NAMALWA (cell line): ENCODE measurements at places on chromosomes 3 and 15.

GRCh38 chr15:70792171-70792573 lies 28.8 kb upstream of the UACA start:
- no peak for DNase-seq

- DNase-seq, result no peak
Observed at GRCh38 chr3:124277144-124277890, 285.4 kb upstream of the ROPN1 start.

- peak; percentile 69 for DNase-seq
Observed at GRCh38 chr3:143644370-143645089, 203.7 kb downstream of the SLC9A9 start.

DNA sequence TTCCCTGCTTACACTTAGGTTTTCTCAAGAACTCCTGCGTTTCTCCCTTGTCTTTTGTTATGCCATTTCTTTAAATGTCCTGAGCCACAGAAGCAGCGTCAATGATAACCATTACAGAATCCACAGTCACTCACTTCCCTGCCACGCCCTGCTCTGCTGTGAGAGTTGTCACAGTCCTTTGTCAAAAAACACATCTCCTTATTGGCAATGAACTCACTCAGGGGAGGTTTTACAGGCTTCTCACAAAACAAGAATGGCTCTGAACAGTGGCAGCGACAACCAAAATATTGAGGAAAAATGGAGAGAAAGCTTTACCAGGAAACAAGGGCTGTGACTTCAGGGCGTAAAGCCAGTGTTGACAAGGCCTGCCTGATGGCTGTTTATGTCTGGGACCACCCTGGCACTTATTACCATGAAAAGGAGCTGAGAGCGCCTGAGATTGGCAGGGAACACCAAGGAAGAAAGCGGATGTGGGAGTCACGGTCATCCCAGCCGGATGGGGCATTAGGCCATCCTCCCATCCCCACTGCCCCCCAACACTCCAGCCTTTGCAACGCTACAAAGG lies 111.5 kb downstream of the ADAMTS9 start:
- DNase-seq, result no peak

DNA sequence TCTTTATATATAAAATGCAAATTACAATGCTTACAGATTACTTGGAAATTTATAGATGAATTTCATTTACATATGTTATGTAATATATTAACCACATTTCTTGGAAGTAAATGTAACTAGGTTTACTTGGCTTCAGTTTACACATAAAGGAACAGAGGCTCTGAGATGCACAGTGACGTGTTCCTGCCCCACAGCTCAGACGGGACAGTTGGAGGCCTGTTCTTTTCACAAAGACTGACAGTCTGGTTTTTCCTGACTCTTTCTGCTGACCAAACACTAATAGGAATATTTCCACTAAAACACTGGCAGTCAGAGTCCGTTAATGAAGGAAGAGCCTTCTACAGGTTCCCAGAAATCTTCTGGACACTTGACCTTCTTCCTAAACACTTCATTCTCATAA lies 336.1 kb downstream of the MFSD1 start:
- no peak for DNase-seq

- no peak for DNase-seq
Observed at GRCh38 chr15:101306341-101307047, 11.4 kb upstream of the SNRPA1 start.

DNA sequence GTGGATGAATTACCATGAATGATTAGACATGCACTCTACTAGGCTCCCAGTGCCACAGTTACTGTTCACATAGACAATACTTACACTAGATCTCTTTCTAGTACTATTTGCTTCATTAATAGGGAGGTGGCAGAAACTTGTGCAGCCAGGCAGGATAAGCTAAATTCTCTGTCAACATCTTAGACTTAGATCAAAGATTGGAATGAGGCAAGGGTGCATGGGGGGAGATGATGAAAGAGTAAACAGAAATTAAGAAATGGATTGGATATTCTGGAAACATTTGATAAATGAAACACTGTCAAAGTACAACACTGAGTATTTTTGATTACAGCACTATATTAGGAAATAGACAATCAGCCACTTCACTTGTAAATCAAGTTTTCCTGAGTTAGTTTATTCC lies 205.4 kb upstream of the TBC1D5 start:
- no peak for DNase-seq

- peak; percentile 58 for DNase-seq
Observed at GRCh38 chr3:139519998-139520737, 19.4 kb downstream of the RBP1 start.

DNA sequence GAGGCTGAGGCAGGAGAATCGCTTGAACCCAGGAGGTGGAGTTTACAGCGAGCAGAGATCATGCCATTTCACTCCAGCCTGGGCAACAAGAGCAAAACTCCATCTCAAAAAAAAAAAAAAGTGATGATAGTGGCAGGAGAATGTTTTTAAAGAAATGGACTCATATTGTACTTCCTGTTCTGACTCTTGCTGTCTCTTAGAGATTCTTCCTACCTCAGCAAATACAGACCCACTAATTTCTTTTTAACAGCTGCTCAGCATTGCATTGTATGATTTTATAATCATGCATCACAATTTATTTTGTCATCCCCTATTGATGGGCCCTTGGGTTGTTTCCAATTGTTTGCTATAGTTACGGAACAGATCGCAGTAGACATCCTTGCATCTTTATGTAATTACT lies 8.8 kb upstream of the ANKDD1A start:
- DNase-seq, result no peak

DNA sequence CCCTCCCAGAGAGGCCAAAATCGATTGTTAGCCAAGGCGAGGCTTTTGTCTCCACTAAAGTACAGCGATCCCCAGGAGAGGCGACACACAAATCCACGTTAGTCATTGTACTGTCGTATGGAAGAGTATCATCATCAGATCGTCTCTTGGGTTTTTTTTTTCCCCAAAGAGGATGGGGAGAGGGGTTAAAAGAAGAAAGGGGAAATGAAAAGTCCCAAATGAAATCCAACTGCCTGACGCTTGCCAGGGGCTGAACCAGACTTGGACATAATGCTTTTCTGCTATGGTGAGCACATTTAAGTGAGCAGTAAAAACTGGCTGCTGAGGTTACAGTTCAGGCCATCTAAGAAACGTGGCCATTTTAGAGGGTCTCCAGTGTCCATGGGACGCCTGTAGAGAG lies 37.9 kb upstream of the CTSH start:
- no peak for DNase-seq

DNA sequence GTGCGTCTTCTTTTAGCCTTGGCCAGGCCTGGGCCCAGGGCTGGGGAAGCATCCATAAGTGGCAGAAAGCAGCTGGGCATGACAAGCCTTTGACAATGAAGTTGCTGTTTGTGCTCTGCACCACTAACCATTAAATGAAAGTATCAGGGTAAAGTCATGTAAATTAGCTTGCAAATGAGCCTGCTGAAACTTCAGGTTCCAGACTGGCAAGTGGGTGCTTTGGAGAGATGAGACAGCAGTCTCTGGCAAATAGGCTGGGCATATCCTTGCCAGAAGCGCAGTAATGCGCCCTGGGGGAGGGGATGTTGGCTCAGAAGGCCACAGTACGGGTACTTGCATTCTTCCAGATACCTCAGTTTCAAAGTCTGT lies 40.7 kb downstream of the RAB6B start:
- no peak for DNase-seq

DNA sequence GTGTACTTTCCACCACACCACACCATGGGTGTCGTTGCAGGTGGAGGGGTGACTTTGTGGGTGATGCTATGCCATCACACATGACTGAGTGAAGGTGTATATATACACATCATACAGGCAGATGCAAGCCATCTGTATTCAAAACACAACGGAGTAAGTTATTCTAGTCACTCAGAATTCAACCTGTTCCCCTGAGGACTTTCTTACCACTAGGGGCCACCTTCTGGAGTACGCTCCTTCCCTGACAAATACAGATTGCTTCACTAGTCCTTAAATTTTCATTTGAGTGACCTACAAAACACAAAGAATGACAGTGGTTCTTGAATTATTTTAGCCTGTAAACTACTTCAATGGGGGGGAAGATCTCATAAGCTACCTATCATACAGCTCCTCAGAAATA lies 52.8 kb upstream of the NTRK3 start:
- no peak for DNase-seq

- peak; percentile 11 for DNase-seq
Observed at GRCh38 chr3:162865466-162865865, 1368.9 kb downstream of the OTOL1 start.

DNA sequence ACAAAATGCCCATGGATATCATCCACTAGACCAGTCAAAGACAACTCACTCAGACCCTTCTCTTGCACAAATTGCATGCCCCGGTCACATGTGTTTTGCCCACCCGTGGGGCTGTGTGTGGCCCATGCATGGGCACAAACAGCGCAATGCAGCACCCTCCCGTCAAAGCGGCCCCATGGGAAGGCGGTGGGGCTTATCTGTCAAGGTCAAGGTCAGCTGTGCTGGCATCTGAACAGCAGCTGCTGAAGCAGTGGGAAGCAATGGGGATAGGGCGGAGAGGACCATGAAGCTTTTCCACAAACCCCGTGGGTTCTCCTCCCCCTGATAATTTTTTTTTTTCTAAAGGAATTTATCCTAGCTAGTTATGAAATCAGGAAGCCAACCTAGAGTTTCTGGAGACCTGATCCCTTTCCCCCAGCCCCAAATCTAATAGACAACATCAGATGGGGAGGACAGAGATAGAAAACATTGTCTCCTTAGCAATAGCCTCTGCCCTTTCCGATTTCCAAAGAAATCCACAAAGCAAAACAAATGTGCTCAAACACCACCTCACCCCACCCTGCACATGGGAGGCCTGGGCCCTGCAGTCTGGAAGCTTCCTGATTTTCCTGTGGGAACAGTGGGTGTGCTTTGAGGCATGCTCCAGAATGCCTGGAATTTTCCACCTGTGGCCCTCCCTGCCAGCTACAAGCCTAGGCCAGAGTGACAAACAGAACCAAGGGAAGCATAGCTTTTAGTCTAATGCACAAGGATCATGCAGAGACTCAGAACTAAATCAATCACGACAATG lies 84.4 kb downstream of the BDH1 start:
- no peak for DNase-seq

DNA sequence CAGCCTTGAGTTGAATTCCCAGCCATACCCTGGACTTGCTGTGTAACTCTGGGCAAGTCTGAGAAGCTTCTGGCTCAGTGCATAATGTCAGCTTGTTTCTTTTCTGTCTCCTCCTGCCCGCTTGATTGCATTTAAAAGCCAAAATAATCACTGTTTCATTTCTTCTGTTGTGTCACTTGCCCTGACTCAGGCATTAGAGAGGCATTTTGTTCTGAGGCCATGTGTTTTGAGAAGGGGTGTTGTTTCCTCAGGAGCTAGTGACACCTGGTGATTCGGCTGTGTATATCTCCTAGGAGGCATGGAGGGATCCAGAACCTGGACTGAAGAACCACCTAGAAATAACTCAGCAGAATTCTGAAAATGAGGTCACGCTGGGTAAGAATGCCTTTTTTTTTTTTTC lies 16.0 kb downstream of the WDR73 start:
- peak; percentile 44 for DNase-seq

DNA sequence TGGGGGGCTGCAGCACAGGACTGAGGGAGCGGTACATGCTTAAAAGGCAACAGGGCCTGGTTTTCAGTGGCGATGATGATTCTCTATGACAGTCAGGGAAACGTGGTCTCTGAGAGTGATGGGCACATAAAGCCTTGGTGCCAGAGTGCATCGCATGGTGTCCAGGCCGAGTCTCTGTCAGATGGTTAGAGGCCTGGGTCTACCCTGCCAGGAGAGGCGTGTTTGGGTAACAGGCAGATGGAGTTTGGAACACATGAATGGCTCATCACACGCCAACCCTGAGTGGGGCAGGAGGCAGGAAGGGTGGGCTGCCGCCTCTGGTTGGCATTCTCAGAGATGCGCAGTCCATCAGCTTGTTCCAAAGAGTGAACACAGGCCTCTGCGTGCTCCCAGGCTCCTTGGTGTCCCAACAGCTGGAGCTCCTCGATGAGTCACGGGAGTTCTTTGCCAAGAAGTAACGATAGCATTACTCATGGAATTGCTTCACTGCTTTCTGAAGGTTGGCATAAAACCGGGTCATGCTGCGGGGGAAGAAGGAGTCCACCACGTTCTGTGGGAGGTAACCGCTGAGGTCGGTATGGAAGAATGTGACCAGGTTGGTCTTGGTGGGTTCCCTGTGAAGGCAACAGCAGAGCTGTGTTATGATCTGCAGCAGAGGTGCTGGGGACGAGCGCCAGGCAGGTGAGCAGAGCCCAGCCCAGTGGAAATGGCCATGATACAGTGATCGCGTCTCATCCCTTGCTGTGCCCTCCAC lies 11.0 kb downstream of the STARD5 start:
- no peak for DNase-seq

DNA sequence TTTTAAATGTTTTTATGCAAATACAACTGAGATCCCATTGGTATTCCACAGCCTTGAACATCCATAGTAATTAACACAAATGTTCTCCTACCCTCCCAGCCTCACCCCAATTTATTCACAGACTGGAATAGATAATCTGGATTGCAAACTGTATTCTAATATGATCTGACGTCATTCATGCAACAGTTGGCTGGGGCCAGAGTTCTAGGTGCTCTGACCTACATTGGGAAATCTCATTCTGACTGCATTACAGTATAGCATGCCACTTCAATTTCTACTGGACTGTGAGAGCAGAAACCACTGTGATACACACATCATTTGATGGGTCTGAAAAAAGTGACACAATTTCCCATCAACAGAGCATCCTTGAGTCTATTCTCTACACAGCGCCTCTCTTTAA lies 403.1 kb downstream of the MAGI1 start:
- DNase-seq, result no peak

- DNase-seq, result peak; percentile 36
Observed at GRCh38 chr3:39637807-39638206, 170.3 kb downstream of the MOBP start.

GRCh38 chr3:177591379-177591778 lies 394.1 kb upstream of the TBL1XR1 start:
- no peak for DNase-seq

- DNase-seq, result no peak
Observed at GRCh38 chr3:123520656-123521055, 64.2 kb downstream of the HACD2 start.

DNA sequence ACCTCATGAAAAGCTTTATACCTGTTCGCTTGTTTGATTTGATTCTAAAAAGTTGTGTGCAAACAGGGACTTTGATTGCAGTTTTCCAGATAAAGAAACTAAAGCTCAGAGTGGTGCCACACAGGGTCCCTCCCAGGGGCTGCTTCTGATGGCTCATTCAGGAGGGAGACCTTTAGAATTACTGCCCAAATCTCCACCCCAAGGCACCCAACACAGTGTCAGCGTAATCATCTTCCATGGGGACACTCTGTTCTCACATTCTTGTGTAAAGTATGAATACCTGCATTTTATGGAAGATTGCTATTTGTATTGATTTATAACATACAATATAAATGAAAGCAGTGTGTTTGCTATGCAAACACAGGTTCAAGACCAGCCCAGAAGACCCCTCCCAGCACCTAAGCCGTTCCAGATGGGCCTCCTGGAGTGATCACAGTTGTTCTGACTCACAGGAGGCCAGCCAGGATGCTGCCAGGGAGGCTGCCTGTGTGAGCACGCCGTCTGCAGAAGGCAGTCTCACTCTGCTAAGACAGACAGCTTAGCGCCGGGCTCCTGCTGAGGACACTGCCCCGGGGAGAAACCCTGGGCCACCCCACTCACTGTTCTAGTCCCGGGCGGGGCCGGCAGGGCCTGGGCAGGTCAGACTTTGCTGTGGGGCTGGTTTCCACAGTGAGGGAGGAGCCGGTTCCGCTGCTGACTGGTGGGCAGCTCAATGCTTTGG lies 185.6 kb downstream of the FAM43A start:
- DNase-seq, result peak; percentile 20
